ENCODE measurements at places on chromosomes 1 and 21.

DNA sequence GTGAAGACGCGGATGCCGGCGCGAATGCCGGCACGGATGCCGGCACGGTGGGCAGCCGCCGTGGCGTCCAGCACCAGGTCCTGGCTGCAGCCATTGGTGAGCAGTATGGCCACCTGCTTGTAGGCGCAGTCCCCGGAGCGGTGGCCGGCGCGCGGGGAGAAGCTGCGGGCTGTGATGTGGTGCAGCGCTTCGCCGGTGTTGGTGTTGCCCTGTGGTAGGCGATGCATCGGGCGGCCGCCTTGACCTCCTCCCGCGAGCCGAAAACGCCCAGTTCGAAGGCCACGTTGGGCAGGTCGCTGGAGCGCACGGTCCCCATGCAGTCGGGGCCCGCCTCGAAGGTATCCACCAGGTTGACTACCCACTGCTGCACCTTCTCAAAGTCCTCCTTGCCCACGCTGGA is 120.2 kb downstream of the NR5A2 start:
- DNase-seq = no peak

DNA sequence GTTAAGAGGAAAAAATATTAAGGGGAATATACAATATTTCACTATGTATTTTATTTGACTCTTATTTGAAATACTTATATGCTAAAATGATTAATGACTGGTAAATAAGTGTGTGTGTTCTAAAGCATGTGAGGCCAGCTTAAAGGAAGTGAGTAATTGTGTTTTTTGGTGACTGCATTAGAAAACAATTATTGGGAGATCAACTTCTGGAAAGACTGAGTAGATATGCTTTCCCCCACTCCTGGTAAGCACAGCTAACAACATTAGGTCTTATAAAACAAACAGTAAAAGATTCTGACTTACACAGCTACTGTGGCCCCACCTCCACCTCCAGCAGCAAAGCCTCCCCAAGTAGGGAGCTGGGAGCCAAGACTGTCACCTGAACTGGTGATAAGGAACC is 403.0 kb downstream of the SRGAP2C start:
- no peak for DNase-seq

DNA sequence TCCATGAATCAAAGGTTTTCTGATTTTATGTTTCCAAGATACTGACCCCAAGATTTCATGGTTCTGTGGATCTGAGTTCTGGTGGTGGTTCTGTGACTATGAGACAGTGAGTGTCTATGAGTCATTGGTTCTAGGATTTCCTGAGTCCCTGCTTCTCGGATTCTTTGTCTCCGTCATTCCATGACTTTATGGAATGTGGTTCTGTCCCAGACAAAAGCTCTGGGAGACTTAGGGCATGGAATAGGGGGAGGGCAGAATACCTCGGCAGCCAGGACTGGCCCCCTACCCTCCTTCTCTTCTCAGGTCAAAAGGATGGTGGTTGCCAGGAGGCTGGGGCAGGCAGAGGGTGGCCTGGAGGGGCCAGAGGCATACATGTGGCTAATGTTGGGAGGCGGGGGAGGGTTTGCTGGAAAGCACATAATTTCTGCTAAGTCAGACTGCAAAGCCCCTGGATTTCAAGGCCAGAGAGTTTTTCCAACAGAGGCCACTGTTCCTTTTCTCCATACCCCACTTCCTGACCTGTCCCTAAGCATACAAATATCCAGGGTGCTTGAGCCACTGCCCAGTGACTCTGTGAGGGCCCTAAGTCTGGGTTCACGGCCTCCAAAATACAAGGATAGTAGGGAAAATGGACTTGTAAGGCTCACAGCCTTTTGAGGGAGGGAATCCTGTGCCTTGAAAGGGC is 17.2 kb downstream of the CDCP2 start:
- peak; percentile 46 for DNase-seq

DNA sequence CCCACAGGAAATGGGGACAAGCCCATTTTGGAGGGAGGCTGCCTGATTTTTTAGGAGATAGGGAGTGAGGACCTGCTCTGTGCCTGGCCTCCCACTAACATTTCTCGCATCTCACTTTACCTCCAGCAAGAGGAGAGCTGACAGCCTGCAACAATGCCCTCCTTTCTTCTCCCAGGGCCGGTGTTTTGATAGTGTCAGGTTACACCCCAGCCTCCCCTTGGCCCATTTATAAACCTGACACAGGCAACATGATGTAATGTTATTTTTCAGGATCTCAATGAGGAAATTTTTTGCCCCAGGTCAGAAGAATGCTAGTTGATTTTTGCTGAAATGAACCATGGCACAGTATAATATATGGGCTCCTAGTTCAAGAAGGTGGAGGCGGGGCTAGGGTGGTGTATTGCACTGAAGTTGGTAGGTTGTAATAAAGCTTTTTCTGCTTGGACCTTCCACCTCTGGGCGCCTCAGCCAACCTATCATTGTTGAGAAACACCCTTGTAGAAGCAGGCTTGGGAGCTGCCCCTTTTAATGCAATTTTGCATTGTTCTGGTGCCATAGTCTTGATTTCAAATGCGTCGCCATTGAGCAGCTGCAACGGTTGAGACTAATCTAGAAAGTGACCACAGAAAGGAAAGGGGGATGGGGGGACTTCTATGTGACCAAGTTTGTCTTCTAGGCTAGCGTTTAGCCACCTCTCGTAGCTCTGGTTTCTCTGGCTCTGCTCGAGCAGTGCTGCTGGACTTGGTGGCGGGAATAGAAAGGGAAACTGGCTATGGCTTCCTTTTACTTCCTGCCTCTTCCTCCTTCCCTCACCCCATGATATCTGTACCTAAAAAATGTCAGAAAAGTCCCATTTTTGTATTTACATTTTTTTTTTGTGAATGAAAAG is 53.0 kb downstream of the PBX1 start:
- DNase-seq = no peak

DNA sequence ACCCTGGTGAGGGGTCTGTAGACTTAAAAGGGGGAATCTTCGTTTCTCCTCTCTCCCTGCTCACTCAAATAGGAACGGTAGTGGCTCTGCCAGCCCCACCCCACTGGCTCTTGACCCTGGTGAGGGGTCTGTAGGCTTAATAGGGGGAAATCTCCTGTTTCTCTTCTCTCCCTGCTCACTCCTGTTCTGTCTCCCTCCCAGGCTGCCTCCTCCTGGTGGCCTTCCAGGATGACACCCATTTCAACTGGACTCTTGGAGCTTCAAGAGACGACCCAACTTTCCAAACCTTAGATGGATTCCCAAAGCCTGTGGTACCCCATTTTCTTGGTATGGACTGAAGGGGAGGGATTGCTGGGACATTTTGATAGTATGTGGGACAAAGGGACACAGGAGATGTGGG is 1.4 kb upstream of the EPHB2 start:
- no peak for DNase-seq

- DNase-seq = no peak
Measured at GRCh38 chr1:109718495-109718894, 6.4 kb downstream of the GSTM5 start.

Measured in NT2/D1 (cell line).